ENCODE measurements at places on chromosomes 2 and 18. TPM values are rescaled to one million over a fixed set of nuclear protein-coding genes. Genes with fewer than 3 reads are reported as not detected.

The NBEAL1 gene
- 11.6 TPM for total RNA-seq

The ASXL2 gene
- total RNA-seq: 16.8 TPM

The ANKRD62 gene
- not detected for total RNA-seq

The PLCL1 gene
- total RNA-seq: 26.8 TPM

The CCDC74A gene
- 2.8 TPM for total RNA-seq

The TEX44 gene
- total RNA-seq: not detected

The GPC1 gene
- total RNA-seq: 77.4 TPM

The MC5R gene
- total RNA-seq: not detected

The PIK3C3 gene
- total RNA-seq: 32.2 TPM

The PCBP1 gene
- total RNA-seq: 147 TPM

The UGT1A5 gene
- not detected for total RNA-seq

The TBR1 gene
- total RNA-seq: not detected

The SIGLEC15 gene
- not detected for total RNA-seq

The SLC5A7 gene
- total RNA-seq: not detected

The NPHP1 gene
- total RNA-seq: 4.0 TPM

The EPAS1 gene
- 311 TPM for total RNA-seq

The FMNL2 gene
- total RNA-seq: 11.5 TPM

The DCC gene
- total RNA-seq: not detected

The B4GALT6 gene
- total RNA-seq: 5.6 TPM

The IL36A gene
- total RNA-seq: not detected

The UGT1A3 gene
- not detected for total RNA-seq

The ZAP70 gene
- total RNA-seq: 0.86 TPM

The REG1B gene
- total RNA-seq: not detected

Measured in right atrium auricular region (tissue), 2 donors.